ENCODE measurements at places on chromosomes 2 and 18.

GRCh38 chr2:46309052-46309953, 12.1 kb downstream of the EPAS1 start:
- peaks cover 30% of the 10 kb centered on the region for H3K4me1 ChIP-seq
- H3K4me3 ChIP-seq: no peak overlapping the region
- H3K36me3 ChIP-seq: peaks cover 3% of the 10 kb centered on the region
- H3K27ac ChIP-seq: no peak overlapping the region
- no peaks in the 10 kb centered on the region for H3K27me3 ChIP-seq

GRCh38 chr2:33494155-33494779, 17.8 kb downstream of the RASGRP3 start:
- no peak overlapping the region for H3K27ac ChIP-seq
- H3K27me3 ChIP-seq: no peaks in the 10 kb centered on the region
- H3K36me3 ChIP-seq: no peaks in the 10 kb centered on the region
- H3K4me1 ChIP-seq: no peaks in the 10 kb centered on the region
- no peak overlapping the region for H3K4me3 ChIP-seq
- no peak for DNase-seq

DNA sequence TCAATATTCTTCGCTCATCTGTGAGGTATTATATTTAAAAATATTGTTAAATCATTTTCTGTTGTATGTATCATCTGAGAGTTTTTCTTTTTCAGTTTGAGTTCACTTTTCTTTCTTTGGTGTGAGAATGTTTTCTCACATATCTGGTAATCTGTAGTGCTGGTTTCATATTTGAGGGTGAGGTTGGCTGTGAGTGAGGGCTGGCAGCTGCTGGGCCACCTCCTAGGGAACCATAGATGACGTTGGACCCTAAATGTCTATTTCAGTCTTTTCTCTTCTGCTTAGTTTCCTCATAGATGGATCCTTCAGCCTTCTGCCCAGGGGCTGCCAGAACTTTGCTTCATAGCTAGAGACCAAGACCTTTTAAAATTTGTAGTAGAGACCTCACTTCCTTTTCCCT, 33.5 kb downstream of the MGAT5 start:
- no peak overlapping the region for H3K27ac ChIP-seq
- H3K36me3 ChIP-seq: no peaks in the 10 kb centered on the region
- H3K27me3 ChIP-seq: no peaks in the 10 kb centered on the region
- DNase-seq: no peak

DNA sequence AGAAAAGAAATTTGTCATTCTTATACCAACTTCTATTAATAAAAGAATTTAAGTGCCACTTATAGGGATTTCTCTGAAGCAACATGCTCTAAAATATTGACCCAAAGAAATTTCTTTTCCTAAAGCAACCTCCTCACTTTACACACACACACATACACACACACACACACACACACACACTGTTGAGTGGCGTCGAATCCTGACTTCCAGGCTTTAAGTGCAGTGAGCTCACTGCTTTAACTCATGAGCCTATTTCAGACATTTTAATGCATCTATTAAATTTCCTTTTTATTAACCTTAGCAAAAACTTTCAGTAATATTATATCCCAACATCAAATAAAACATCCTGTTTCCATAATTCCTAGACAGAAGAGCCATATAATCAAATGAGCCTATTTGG, 229.1 kb upstream of the ACVR2A start:
- H3K4me3 ChIP-seq: no peak overlapping the region
- H3K27me3 ChIP-seq: no peaks in the 10 kb centered on the region

GRCh38 chr2:197628043-197628500, 47.3 kb downstream of the RFTN2 start:
- no peaks in the 10 kb centered on the region for H3K27me3 ChIP-seq
- no peak for DNase-seq
- H3K4me3 ChIP-seq: no peak overlapping the region
- H3K27ac ChIP-seq: no peak overlapping the region
- H3K4me1 ChIP-seq: no peaks in the 10 kb centered on the region

GRCh38 chr2:91974401-91975129, 2896.7 kb upstream of the TEKT4 start:
- H3K4me1 ChIP-seq: no peaks in the 10 kb centered on the region
- no peak overlapping the region for H3K4me3 ChIP-seq
- no peaks in the 10 kb centered on the region for H3K27me3 ChIP-seq

- H3K4me3 ChIP-seq: no peak overlapping the region
- H3K27me3 ChIP-seq: no peaks in the 10 kb centered on the region
- no peak for DNase-seq
- no peak overlapping the region for H3K27ac ChIP-seq
- H3K4me1 ChIP-seq: no peaks in the 10 kb centered on the region
- H3K36me3 ChIP-seq: no peaks in the 10 kb centered on the region
These were observed 198.8 kb downstream of the DCDC2C start for GRCh38 chr2:3902131-3902530.

DNA sequence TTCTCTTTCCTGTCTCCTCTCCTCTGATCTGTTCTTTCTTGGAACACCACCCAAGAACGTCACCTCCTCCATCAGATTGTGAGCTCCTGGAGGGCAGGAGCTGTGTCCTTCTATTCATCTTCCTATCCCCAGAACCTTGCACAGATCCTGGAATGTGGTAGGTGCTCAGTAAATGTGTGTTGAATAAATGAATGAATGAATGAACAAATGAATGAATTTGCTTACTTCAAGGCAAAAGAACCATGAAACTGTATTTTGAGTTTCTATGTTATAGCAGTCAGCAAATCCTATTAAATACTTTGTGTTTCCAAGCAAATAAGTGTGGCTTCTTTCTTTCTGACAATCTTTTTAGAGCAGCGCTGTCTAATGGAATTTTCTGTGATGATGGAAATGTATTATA, 14.8 kb downstream of the FABP1 start:
- H3K4me3 ChIP-seq: no peak overlapping the region
- no peaks in the 10 kb centered on the region for H3K36me3 ChIP-seq
- no peaks in the 10 kb centered on the region for H3K27me3 ChIP-seq
- H3K27ac ChIP-seq: no peak overlapping the region

- no peaks in the 10 kb centered on the region for H3K4me1 ChIP-seq
- no peaks in the 10 kb centered on the region for H3K27me3 ChIP-seq
- DNase-seq: no peak
- no peaks in the 10 kb centered on the region for H3K36me3 ChIP-seq
- H3K27ac ChIP-seq: no peak overlapping the region
These were observed 221.0 kb upstream of the MMADHC start for GRCh38 chr2:149808556-149808955.

GRCh38 chr2:8677646-8678592, 3.9 kb upstream of the ID2 start:
- peak overlapping the region; percentile 86 for H3K27ac ChIP-seq
- peaks cover 6% of the 10 kb centered on the region for H3K4me1 ChIP-seq
- H3K27me3 ChIP-seq: no peaks in the 10 kb centered on the region
- peaks cover 6% of the 10 kb centered on the region for H3K36me3 ChIP-seq
- DNase-seq: peak; percentile 52

All from small intestine (tissue), 16 donors.